ENCODE measurements at places on chromosomes 6 and 20.

- DNase-seq: peak; percentile 30
Observed at GRCh38 chr6:137291441-137291840, 72.3 kb upstream of the IFNGR1 start.

DNA sequence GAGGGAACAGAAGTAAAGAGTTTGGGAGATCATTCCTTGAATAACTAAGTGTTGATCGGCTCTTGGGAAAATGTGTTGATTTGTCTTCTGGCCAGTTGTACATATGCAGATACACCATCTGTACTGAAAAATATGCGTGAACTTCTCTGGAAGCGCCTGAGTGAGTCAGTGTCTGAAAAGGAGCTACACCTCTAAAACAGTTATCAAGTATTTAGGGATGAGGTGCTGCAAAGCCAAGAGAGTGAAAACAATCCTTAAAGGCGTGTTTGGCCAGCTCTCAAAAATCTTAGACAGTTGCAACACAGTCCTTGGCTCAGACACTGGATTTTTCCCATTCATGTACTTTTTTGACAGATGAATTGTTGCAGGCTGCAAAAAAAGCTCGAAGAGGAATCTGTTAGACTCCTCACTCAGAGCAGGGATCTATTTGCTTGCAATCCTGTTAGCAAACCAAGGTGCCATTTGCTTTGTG is 61.3 kb downstream of the BMP6 start:
- DNase-seq: no peak

GRCh38 chr6:155417454-155417853 is 38.2 kb downstream of the NOX3 start:
- DNase-seq: no peak

GRCh38 chr6:164005004-164005711 is 590.6 kb downstream of the QKI start:
- no peak for DNase-seq

GRCh38 chr6:108114841-108115597 is 40.5 kb upstream of the OSTM1 start:
- no peak for DNase-seq

DNA sequence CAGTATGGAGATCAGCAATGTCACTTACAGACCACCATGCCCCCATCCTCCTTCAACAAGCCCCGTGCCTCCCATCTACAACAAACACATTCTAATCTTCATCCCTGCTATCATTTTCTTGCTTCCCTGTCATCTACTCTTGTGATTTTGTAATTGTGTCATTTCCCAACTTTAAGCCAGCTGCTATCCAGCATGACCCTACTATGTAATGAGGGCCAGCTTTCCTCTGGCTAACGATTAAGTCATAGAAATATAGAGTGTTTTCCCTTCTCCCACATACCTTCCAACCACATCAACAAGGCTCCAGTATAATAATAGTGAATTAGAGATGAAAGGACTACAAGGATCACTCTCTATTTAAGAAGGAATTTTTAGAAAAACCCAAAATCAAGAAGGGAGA is 607.0 kb downstream of the TENT5A start:
- DNase-seq: no peak

- no peak for DNase-seq
Observed at GRCh38 chr6:21840428-21840827, 246.9 kb downstream of the SOX4 start.

DNA sequence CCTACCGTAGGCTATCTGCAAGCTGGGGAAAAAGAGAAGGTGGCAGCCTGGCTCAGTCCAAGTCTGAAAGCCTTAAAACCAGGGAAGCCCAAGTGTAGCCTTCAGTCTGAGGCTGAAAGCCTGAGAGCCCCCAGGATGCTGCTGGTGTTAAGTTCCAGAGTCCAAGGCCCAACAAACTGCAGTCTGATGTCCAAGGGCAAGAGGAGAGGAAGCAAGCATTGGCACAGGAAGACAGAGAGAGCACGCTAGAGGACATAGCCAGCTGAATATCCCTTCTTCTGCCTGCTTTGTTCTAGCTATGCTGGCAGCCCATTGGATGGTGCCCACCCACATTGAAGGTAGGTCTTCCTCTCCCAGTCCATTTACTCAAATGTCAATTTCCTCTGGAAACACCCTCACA is 12.1 kb upstream of the L3MBTL1 start:
- no peak for DNase-seq

GRCh38 chr6:6315660-6316059 is 4.8 kb downstream of the F13A1 start:
- DNase-seq: peak; percentile 49

- DNase-seq: no peak
Observed at GRCh38 chr6:42841844-42842584, 37.4 kb upstream of the RPL7L1 start.

DNA sequence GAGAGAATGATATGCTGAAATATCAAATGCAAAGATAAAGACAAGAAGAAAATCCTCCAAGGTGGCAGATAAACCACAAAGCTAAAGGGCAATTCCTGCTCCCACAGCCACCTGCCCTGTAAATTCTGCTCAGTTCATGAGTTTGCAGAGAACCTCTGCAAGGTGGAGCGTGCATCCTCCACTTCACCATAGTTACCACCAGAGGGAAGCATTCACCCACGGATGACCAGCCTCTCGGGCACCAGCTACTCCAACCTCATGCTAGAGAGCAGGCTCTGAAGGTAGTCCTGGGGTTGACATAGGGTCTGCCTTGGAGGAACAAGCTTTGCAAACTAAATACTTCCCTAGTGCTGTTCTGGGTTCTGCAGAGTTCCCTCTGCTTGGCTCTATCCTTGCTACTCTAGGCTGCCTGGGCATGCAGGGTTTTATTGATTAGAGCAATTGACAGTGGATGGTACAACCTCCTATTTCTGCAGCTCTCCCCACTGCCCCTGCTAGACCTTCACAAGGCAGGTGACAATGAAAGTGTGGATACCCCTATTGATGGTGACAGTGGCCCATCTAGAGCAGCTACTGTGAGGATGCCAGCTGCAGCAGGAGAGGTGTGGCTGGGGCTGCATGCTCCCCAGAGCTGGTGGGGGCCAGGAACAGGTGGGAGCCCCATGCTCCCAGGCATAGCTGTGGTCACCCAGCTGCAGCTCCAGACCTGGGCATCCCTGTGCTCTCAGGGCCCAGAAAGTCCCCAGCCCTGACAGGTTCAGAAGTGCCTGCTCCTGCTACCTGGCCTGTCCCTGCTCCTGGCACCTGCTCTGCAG is 51.1 kb downstream of the GGTLC1 start:
- DNase-seq: peak; percentile 29

DNA sequence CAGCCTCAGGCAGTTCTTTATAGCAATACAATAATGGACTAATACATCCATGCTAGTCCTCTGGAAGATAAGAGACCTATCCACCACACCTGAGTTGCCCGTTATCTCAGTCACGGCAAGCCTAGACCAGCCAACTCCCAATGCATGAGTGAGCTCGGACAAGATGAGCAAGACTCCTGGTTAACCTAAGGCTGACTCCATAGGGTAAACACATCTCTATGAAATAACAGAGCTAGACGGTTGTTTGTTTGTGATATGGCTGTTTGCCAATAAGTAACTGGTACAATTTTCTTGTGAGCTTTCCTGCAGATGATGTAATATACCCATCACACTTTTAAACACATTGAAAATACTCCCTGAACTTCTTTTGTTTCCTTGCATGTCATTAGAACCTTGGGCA is 70.6 kb upstream of the PHACTR1 start:
- no peak for DNase-seq

DNA sequence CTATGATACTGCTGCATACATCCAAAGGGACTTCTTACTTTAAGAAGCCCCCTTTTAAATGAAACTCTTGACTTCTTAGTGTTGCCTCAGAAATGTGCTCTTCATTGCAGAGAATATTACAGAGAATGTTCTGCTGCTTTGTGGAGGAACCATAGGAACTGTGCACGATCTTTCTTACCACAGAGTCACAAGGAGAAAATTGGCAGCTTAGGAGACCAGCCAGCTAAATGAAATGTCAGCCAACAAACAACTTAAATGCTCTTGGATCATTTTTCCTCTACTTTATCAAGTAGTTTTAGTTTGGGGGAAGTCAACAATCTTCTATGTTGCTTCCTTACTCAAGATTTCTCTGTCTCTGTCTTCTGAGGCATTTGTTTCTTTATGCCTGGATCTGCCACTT is 125.9 kb upstream of the MLIP start:
- DNase-seq: no peak

- DNase-seq: no peak
Observed at GRCh38 chr6:145372671-145373151, 362.6 kb downstream of the EPM2A start.

GRCh38 chr20:52731093-52731492 is 241.1 kb upstream of the TSHZ2 start:
- DNase-seq: no peak

DNA sequence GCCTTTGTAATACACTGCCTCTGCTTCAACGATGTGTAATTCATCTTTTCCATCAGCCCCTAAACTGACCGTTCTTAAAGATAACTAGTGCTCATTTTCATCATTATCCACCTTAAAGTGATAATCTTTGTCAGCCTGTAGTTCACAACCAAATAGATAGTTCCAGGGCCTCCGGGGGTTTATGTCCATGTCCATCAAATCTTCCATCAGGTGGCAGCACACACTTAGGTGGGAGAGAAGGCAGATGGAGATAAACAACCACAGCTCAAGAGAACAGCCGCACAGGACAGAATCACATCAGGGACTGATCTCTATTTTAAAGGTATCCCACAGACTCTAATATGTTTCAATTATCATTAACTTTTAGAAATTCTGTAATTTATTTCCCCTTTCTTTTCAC is 90.9 kb downstream of the LMBRD1 start:
- DNase-seq: no peak

DNA sequence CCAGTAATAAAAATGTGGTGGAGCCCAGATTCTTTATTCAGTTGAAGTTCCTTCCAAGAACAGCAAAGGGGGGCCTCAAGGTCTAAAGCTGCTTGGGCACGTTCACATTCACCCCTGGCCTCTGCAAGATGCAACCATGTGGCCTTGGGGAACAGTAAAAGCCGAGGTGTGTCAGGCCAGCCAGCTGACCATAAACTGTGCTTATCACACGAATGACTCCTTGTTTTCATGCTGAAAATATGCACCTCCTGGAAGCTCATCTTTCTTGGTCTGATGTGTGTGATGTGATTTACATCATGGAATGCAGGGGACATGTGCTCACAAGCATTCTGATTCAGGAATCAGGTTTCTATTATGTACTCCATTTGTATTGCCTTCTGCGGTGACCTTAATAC is 211.6 kb upstream of the MARCKS start:
- no peak for DNase-seq

GRCh38 chr6:61200444-61200843 is 1085.6 kb downstream of the KHDRBS2 start:
- DNase-seq: no peak

- DNase-seq: no peak
Observed at GRCh38 chr6:40437631-40438030, 149.5 kb downstream of the LRFN2 start.

All from NCI-H1694 treated with DMSO at 0.1 percent for 48 hours (cell line).